Activated CD4-positive, CD25-positive, alpha-beta regulatory T cell treated with anti-CD3 and anti-CD28 coated beads, Interleukin-2, amount 50 U/mL, for 72 hours (primary cell): ENCODE measurements at places on chromosomes 12 and 14.

DNA sequence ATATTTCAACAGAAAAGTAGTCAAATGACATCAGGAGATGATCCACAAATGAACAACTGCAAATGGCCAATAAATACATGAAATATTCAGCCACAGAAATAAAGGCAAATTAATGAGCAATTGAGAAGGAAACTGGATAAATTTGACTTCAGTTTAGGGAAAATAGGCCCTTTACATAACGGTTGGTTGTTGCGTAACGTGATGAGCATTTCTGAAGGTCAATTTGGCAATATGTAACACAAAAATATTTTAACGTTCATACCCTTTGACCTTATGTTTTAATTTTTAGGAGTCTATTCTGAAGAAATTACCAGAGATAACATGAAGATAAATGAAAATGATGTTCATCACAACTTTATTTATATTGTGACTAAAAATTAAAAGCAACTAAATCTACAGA, 14.7 kb upstream of the MSRB3 start:
- DNase-seq, result no peak

DNA sequence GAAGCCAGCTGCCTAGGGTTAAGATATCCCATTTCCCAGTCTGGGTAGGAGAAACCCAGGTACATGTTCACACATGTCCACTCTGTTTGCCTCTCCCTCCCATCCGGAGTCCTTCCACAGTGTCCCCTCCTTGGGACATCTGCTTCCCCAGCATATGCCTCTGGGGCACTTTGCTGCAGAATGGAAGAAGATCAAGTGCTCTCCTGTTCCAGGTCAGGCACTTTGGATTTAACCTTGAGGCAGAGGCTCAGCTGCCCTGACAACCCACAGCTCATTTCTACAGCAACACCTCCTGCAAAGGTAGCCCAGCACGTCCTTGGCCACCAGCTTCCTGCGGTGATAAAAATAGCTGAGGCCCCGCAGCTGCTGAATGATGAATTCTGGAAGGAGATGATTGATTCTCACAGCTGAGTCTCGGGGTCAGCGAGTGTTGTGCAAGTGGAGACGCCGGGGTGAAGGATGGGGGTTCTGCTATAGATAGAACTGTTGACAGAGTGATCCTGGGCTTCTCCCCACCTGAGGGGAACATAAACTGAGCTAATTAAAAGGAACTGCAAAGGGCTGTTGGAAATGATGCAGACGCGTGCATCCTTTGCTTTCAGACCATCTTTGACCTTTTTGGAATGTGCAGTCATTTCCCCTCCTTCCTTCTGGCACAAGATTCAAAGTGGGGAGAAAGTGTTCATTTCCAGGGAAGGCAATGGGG, 145.0 kb downstream of the SLC38A6 start:
- DNase-seq, result no peak

GRCh38 chr14:61609191-61609843, 86.0 kb upstream of the HIF1A start:
- no peak for DNase-seq

- DNase-seq, result no peak
These were observed 125.0 kb downstream of the AKAP6 start for GRCh38 chr14:32453857-32454810.

DNA sequence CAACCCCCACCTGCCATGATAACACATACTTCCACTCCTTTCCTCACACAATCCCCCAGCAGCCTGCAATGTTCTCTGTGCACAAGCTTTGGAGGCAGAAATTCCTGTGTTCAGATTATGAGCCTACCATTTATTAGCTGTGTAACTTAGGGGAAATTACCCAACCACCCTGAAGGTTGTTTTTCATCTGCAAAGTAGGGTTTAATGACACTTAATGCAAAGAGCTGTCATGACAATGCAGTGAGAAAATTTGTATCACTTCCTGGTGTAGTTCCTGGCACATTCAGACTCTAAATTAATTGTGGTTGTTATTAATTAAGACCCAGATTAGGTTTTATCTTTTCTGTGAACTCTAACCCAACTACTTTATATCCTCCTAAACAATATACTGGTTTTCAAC, 122.4 kb upstream of the DYRK2 start:
- DNase-seq, result no peak

DNA sequence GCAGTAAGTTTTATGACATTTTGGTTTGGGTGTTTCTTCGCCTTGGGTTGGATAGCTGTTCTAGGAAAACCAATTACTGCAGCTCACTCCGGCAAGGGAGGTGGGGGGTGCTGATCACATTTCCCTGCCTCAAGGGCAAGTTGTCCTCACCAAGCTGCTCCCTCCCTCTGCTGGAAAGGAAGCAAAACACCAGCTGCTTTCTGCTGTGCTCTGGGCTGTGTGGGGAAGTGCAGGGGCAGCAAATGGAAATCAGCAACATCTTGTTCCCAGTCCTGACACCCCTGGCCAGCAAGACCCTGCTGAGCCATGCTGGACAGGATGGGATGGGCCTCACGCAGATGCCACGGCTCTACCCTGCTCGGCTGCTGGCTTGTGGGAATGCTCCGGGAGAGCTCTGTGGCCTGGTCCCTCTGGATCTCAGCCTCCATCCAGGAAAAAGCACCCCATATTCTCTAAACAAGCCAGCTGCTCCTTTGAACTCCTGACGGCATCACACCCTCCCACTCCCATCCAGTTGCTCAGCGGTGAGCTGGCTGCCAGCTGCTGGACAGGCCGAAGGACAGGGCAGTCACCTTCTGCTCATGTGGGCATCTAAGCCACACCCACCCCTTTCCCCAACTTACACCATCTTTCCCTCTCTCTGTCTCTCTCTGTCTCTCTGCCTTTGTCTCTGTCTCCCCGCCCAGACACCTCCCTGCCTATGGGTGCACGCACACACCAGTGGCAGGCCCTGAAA, 52.4 kb upstream of the EIF5 start:
- DNase-seq, result no peak

DNA sequence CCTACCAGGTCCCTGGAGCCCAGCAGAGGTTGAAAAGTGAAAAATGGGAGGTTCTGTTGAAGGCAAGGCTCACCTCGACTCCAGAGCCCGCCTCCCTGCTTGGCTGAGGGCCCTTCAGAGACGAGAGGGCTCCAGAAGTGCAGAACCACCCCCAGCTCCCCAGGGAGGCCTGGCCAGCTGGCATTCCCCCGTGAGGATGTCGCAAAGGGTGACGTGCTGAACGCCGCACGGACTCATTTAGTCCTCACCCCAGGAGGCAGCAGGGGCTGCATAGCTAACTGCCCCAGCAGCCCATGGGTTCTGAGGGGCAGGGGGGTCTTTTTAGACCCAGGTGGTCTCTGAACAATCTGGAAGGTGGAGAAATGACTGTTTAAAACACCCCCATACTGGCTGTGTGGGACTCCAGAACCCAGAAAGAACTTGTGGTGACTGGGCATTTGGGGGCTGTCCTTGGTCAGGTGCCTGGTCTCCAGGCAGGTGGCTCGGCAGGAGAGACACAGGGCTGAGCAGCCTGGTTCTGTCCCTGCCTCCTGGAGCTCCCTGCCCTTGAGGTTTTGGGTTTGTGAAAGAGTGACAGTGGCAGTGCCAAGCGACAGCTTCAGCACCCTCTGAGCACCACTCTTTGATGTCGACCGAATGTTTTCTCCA, 32.0 kb downstream of the ANAPC7 start:
- DNase-seq, result no peak

DNA sequence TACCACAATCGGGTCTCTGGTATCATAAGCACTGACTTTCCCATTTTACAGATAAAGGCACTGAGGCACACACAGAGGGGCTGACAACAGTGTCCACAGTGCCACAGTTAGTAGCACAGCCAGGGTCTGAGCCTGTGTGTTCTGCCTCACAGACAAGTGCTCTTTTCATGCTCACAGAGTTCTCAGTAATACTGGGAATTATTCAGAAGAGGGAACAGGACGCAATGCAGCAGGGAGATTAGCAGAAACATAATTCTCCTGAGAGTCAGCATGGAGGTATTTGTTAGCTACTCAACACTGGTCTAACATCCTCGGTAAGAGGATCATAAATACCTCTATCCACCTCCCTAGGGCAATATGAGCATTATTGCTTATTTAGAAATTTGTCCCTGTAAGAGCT, 219.3 kb upstream of the EEA1 start:
- DNase-seq, result no peak

- DNase-seq, result no peak
These were observed 3.5 kb downstream of the OAS3 start for GRCh38 chr12:112941528-112942335.

DNA sequence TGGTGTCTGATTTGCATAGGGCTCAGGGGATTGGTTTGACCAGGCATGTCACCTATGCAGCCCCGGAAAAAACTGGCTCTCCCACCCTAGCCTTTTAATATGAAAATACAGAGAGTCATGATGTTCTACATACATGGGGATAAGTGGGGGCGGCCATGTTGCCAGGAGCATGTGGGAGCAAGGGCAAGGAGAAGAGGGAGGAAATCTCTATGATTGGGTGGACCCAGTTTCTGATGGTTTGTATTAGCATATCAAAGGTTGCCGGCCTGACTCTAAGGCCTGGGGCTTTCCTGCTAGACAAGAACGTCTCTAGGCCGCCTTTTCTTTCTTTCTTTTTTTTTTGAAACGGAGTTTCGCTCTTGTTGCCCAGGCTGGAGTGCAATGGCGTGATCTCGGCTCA, 123.4 kb upstream of the CPSF6 start:
- no peak for DNase-seq

- DNase-seq, result no peak
These were observed 25.1 kb upstream of the DICER1 start for GRCh38 chr14:95182379-95182778.

- DNase-seq, result no peak
These were observed 39.7 kb upstream of the VRK1 start for GRCh38 chr14:96757456-96757855.

DNA sequence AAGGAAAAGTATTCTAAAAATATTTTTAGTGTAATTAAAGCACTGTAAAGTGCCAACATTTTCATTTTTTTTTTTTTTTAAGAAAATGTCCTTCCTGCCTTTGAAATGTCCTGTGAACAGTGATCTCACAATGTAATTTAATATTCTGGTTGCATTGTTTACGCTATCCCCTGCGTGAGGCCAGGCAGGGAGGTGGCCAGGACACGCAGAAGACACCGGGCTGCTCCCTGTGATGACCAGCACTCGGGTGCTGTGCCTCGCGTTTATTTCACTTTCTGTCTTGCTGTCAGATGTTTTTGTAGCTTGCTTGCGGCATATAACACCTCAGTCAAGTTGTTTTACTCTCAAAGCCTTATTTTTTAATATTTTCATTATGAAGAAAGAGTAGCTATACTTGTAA, 18.5 kb downstream of the PIWIL1 start:
- no peak for DNase-seq

DNA sequence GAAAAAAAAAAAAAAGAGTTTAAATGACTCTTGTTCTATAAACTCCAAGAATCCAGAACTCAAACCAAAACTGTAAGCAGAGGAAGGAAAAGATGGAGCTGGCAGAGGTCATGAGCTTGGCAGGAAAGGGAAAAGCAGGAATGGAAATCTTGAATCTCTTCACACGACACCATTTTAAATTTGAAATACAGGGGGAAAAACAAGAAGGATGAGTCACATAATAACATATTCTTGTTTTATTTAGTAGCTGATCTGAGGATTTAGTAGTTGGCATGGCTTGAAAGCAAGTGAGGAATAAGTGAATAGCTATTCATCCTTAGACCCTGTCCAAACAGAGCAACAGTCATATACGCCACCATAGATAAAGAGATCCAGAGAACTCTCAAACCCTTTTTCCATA, 35.0 kb downstream of the EPS8 start:
- no peak for DNase-seq

DNA sequence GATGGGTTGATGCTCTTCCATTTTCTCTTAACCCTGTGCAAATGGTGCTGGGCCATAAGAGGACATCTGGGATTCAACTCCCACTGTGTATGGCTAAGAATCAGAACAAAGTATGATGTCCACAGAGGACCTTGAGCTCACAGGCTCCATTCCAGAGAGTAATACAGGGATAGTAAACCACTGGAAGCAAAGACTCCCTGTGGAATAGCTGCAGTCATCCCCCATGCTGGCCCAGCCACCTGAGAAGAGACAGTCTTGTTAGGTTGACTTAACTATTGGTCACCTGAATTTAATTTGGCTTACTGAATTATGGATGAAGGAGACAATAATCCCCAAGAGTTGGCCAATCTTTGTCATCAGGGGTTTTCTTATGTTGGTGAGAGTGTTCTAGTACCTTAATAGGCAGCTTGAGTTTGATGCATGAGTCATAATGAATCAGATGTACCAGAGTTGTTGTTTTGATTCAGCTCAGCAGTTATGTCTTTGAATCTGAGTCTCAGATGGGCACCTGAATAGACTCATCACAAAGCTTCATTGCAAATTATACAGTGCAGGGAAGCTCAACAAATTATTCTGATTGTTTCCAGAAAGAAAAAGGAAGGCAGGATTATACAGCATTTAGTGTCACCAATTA, 122.7 kb downstream of the SSPN start:
- no peak for DNase-seq

DNA sequence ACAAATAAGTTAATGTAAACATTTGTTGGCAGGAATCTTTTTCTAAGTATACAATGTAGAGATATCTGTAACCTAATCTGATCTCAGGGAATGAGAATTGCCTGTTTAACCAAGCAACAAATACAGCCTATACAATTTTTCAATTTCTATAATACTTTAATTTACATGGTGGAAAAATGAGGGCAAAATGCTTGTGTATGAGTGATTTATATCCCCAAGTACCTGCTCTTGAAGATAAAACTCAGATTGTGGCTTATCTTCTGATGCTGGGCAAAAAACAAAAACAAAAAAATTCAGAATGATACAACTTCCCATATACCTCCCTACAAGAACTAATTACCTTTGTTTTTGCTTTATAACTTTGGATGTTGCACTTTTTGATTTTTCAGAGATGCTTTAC, 2.2 kb downstream of the CNOT2 start:
- no peak for DNase-seq

DNA sequence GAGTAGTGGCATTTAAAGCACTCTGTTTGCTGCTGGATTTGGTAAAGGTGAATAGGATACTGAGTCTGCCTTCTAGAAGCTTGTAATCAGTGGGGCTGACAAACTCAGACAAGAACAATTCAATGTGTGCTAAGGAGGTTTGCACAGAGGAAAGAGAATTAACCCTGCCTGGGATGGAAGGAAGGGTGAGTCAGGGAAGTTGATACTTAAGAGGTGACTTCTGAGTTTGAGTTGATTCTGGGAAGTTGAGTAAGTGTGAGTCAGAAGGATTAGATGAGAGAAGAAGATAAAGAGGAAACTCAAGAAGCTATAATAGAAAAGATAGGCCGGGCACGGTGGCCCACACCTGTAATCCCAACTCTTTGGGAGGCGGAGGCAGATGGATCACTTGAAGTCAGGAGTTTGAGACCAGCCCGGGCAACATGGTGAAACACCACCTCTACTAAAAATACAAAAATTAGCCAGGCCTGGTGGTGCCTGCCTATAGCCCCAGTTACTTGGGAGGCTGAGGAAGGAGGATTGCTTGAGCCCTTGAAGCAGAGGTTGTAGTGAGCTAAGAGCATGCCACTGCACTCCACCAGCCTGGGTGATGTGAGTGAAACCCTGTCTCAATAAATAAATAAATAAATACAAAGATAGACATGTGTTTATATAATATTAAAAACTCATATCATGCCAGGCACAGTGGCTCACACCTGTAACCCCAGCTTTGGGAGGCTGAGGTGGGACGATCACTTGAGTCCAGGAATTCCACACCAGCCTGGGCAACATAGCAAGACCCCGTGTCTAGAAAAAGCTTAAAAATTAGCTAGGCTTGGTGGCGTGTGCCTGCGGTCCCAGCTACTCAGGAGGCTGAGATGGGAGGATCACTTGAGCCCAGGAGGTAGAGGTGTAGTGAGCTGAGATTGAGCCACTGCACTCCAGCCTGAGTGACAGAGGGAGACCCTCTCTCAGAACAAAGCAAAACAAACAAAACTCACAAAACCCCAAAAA, 126.8 kb upstream of the CPM start:
- DNase-seq, result no peak
